Retina (tissue), 1 donor: ENCODE measurements at places on chromosomes 13 and 19.

DNA sequence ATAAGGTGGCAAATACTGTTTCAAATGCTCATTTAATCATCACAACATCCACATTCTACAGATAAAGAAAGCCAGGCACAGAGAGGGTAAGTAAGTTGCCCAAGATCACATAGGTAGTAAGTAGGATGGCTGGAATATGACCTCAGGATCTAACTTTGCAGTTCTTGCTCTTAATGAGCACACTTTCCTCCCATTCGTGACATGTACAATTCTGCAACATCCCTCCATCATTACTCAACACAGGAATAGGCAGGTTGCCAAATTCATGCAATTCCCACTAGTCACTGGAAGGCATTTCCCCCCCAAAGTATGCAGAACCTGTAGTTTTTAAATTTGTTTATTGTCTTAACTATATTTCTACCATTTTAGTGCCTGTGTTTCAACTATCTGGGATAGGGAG, 109.2 kb downstream of the OLFM4 start:
- DNase-seq, result no peak

DNA sequence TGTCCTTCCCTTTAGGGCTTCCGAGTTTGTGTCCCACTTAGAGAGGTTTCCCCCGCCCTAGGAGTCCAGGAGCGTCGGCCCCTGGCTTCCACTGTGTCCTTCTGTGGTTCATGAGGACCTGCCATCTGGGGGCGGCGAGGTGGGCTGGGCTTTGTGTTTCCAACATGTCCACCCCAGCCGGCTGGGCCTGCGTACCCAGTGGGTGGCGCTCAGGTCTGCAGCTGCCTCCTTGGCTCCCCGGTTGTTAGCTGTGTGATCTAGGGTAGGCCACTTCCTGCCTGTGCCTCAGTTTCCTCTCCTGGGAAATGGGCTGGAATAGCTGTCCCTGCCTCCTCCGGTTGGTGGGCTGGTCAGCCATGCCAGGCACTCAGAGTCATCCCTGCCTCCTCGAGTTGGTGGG, 28.4 kb downstream of the KDM4B start:
- no peak for DNase-seq

DNA sequence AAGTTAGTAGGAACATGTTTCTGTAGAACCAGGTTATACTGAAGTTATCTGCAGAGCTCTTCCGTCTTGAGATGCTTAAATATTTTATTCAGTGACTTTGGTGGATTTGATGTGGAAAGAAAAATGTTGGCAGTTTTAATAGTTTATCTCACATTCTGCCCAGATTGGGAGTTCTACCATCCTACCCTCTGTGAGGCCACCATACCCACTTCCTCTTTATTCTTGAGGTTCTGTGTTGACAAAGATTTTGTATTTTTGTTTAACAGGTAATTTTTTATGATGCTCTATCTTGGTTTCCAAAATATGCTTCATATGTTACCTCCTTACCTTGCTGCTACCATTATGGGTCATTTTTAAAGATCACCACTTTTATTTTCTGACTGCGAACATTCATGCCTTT, 156.2 kb upstream of the ATXN8OS start:
- DNase-seq, result no peak

DNA sequence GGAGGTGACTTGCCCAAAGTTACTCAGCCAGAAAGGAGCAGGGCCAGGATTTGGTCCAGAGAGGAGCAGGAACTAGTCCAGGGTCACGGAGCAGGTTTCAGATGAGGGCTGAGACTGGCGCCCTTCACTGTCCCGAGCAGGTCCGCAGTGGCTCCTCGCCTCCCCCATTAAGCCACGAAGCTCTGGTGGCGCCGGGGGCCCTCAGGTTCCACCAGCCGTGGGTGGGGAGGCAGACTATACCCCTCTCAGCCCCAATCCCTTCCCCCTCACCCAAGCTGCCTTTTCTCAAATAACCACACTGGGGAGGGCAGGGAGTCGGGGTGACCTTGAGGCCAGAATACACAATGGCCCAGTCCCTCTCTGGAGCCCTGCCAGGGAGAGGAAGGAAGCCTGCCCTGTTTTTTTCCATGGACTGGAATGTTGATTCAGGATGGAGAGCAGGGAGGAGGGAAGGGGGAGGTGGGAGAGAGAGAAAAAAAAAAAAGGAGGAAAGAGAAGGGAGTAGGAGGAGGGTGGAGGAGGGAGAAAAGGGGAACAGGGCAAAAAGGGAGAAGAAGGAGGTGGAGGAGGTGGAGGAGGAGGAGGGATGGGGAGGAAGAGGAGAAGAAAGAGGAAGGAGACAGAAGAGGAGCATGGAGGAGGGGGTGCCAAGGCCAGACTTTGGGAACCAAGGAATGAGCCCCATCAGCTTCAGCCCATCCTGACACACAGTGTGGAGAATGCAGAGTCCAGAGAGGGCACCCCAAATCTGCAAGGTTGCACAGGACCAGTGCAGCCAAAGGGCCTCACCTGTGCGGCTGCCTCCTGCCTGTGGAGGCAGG, 19.7 kb downstream of the CEACAM16 start:
- peak; percentile 40 for DNase-seq

GRCh38 chr19:49605605-49606004, 14.6 kb downstream of the PRR12 start:
- no peak for DNase-seq

DNA sequence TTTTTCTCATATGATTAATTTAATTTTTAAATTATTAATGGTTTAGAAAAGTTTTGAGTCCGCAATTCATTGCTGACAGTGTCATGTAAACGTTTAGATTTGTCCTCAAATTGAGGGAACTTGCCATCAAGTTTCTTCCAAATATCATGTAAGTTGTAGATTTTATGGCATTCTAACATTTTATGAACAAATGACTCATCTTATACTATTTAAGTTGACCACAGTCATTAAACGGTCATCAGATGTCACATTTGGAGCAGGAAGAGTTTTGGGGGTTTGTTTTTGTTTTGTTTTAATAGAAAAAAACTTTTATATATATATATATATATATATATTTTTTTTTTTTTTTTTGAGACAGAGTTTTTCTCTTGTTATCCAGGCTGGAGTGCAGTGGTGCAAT, 4.3 kb downstream of the ZNF114 start:
- no peak for DNase-seq

DNA sequence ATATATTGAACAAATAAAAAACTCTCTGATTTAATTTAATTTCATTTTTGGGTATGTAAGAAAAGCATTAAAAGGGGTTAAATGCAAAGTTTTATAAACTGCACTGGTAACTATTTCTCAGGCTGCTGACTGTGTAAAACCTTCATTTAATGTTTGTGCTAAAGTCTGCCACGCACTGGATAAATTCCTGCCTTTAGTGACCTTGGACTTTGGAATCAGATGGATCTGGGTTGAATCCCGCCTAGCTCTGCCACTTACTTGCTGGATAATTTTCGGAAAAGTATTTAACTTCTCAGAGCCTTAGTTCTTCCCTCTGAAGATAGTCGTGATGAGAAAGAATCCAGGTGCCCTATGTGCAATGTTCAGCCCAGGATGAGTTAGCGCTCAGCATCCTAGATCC, 58.6 kb downstream of the RASL11A start:
- DNase-seq, result no peak

GRCh38 chr13:52931131-52931530, 82.7 kb upstream of the PCDH8 start:
- DNase-seq, result peak; percentile 56

GRCh38 chr13:34634448-34634847, 307.6 kb upstream of the NBEA start:
- no peak for DNase-seq

DNA sequence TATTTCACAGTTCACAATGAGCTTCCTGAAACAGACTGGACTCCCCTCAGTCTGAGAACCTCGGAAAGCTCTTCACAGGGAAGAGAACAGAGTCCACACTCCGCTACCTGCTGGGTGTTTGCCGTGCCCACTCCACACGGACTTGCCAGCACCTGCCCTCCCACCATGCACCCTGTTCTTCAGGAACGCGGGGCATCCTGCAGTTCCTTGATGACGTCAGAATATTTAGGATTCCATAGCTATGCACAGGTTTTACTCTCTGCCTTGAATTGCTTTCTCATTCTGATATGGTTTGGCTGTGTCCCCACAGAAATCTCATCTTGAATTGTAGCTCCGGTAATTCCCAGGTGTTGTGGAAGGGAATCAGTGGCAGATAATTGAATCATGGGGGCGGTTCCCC, 74.4 kb upstream of the FARP1 start:
- no peak for DNase-seq

GRCh38 chr13:50353651-50354415, 338.6 kb downstream of the KCNRG start:
- DNase-seq, result no peak

GRCh38 chr19:31304831-31305312, 44.4 kb downstream of the TSHZ3 start:
- no peak for DNase-seq

GRCh38 chr13:44760434-44760833, 184.3 kb upstream of the TSC22D1 start:
- no peak for DNase-seq

DNA sequence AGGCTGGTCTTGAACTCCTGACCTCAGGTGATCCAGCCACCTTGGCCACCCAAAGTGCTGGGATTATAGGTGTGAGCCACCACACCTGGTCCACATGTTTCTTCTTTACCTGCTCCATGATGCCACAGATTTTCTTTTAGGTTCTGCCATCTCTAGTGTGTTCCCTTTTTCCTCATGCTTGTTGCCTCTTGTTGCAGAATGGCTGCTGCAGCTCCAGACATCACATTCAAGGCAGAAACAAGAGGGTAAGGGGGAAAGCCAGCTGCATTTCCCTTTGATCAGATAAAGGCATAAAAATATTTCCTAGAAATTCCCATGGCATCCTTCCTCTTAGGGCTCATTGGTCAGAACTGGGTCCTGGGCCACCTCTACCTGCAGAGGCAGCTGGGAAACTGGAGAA, 12.3 kb upstream of the CCDC124 start:
- DNase-seq, result no peak

GRCh38 chr19:3346677-3347353, 19.6 kb upstream of the NFIC start:
- DNase-seq, result no peak

- DNase-seq, result no peak
Measured at GRCh38 chr19:17948514-17948900, 15.7 kb downstream of the CCDC124 start.

DNA sequence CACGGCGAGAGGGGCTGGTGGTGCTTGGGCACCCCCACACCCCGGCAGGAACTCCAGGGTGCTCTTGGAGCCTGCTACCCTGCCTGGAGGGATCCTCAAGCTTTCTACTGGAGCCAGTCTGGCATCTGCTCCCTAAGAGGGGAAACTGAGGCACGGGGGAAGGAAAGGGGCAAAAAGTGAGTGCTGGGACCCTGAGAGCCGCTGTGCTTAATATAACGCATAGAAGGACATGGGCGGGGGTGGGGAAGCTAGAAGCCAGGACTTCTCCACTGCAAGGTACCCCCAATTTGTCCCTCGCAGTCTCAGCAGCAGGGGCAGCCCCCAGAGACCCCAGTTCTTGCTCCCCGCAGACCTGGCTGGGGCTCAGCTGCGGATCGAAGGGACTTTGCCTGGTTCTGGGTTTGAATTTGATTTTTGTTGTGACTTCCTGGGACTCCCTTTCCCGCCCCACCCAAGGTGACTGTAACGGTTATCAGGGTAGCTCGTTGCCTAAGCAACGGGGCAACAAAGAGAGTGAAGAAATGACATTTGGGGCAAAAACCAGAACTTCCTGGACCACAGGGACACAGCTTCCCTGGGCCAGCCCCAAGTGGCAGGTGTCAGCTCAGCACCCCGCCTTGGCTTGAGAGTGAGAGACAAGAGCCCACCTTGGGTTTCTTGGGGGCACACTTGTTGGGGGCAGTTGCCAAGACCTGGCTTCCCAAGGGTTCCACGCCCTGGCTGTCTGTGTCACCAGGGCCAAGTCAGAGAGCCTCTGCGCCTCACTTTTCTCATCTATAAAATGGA, 638 bp downstream of the ADGRE5 start:
- no peak for DNase-seq

- no peak for DNase-seq
Measured at GRCh38 chr13:22812793-22813192, 368.0 kb upstream of the SGCG start.

GRCh38 chr13:113041896-113042295, 63.7 kb upstream of the F7 start:
- DNase-seq, result no peak

GRCh38 chr13:75986818-75987217, 350.7 kb downstream of the LMO7 start:
- DNase-seq, result no peak

DNA sequence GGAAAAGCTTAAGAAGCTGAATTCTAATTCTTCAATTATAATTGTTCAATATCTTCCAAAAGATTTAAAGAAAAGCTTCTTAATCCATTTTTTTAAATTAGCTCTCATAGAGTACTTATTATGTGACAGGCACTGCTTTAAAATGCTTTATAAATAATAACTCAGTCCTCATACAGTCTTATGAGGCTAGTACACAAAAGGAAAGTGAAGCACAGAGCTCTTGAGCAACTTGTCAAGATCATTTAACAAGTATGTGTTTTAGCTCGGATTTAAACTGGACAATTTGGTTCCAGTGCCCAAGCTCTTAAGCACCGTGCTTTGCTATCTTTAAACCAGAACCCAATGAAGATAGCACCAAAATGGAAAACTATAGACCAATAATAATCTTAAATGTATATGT, 106.1 kb downstream of the DHRS12 start:
- no peak for DNase-seq

- no peak for DNase-seq
Measured at GRCh38 chr13:100497389-100497788, 91.2 kb downstream of the GGACT start.

GRCh38 chr19:39840492-39840891, 5.7 kb downstream of the FBL start:
- DNase-seq, result no peak

GRCh38 chr13:65748227-65748626, 1481.9 kb downstream of the PCDH9 start:
- DNase-seq, result no peak

DNA sequence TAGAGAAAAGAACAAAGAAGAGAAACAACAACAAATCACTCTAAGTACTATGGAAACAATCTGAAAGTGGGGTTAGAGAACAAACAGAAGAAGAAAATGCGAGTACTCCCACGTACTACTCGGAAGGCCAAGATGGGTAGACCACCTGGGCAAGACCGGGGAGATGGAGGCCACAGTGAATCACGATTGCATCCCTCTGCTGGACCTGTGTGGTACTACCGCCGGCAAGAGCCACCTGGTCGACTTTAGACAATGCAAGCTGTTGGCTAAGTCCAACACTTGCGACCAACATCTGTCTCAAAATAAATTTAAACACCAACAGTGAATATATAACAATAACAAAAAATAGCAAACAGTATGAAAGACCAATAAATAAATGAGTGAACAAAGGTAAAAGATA, 45.5 kb upstream of the ZNF91 start:
- no peak for DNase-seq
